Colonic mucosa (tissue), 4 donors: ENCODE measurements at places on chromosomes 3 and 15. TPM values are rescaled to one million over a fixed set of nuclear protein-coding genes. Genes with fewer than 3 reads are reported as not detected.

DNA sequence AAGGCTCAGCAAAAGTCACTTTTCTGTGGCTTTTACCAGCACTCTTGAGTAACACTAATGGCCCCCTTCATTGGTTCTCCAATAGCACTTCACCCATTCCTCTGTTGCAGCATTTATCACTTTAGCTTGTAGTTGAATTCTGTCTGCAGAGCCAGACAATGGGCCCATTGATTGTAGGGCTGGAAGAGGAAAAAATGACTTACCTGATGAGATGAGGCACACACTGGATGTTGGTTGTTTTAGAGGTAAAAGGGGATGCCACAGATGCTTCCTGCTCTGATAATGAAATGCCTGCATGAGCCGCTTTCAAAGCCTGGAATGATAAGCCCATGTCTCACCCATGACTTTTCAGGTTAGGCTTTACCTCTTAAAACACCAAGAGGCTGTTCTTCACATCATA lies 64.3 kb downstream of the PLAAT1 start:
- no peak overlapping the region for H3K4me3 ChIP-seq
- no peak overlapping the region for H3K27ac ChIP-seq
- no peaks in the 10 kb centered on the region for H3K27me3 ChIP-seq
- H3K4me1 ChIP-seq: no peaks in the 10 kb centered on the region

- no peak overlapping the region for H3K27ac ChIP-seq
- H3K4me3 ChIP-seq: no peak overlapping the region
- no peak for DNase-seq
- no peaks in the 10 kb centered on the region for H3K27me3 ChIP-seq
Observed at GRCh38 chr3:89419647-89420241, 312.3 kb downstream of the EPHA3 start.

- H3K4me3 ChIP-seq: no peak overlapping the region
- no peak for DNase-seq
- H3K27me3 ChIP-seq: no peaks in the 10 kb centered on the region
- H3K27ac ChIP-seq: no peak overlapping the region
- H3K36me3 ChIP-seq: no peaks in the 10 kb centered on the region
- no peaks in the 10 kb centered on the region for H3K4me1 ChIP-seq
Observed at GRCh38 chr3:186317478-186317877, 44.6 kb downstream of the DGKG start.

GRCh38 chr3:57803647-57804081 lies 47.6 kb downstream of the SLMAP start:
- H3K27ac ChIP-seq: peak overlapping the region; percentile 62
- H3K4me1 ChIP-seq: peaks cover 15% of the 10 kb centered on the region
- H3K4me3 ChIP-seq: no peak overlapping the region
- DNase-seq: peak; percentile 77
- H3K27me3 ChIP-seq: no peaks in the 10 kb centered on the region

DNA sequence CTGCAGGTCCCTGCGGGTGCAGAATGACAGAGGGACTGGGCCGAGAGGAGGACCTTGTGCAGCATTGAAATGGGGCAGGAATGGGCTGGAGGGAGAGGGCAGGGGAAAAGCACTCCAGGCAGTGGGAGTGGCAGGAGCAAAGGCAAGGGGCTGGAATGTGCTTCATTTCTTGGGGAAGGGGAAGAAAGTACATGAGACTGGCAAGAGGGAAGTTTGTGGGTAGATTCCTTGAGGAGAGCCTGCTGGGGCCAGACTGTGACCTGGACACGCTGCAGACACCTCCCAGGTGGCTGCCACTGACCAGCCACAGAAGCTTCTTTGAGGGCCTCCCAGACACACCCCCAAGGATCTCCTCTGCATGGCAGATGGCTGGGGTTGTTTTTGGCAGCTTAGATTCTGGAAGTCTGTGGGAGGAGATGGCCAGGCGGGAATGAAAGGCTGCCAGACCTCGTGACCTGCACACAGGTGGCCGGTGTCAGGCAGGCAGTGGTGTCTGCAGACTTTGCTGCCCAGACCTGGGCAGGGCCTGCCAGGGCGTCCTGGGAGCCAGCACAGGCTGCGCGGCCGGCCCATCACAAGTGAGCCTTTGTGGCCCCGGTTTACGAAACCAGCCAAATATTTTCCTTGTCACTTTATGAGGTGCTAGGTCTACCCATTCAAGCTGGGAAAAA lies 53.1 kb downstream of the SPSB4 start:
- H3K27me3 ChIP-seq: no peaks in the 10 kb centered on the region
- no peak overlapping the region for H3K4me3 ChIP-seq
- H3K4me1 ChIP-seq: no peaks in the 10 kb centered on the region
- DNase-seq: no peak
- no peaks in the 10 kb centered on the region for H3K36me3 ChIP-seq
- no peak overlapping the region for H3K27ac ChIP-seq

Gene SERPINI2
- 0.40 TPM for total RNA-seq

- no peaks in the 10 kb centered on the region for H3K36me3 ChIP-seq
- no peak overlapping the region for H3K4me3 ChIP-seq
- no peak overlapping the region for H3K27ac ChIP-seq
Observed at GRCh38 chr3:47613722-47614121, 35.1 kb upstream of the CSPG5 start.

Gene BOC
- 1.9 TPM for total RNA-seq

Gene BNC1
- not detected for total RNA-seq

- peaks cover 9% of the 10 kb centered on the region for H3K4me1 ChIP-seq
- no peaks in the 10 kb centered on the region for H3K36me3 ChIP-seq
- no peak overlapping the region for H3K4me3 ChIP-seq
- DNase-seq: no peak
Observed at GRCh38 chr15:42503825-42504224, 8.4 kb downstream of the SNAP23 start.
